ENCODE measurements at places on chromosomes 12 and 14.
A peak's percentile ranks its signal among the peaks of the same experiment; 100 is the strongest.

GRCh38 chr12:104049278-104049902 lies 597 bp downstream of the GLT8D2 start:
- no peak for DNase-seq

DNA sequence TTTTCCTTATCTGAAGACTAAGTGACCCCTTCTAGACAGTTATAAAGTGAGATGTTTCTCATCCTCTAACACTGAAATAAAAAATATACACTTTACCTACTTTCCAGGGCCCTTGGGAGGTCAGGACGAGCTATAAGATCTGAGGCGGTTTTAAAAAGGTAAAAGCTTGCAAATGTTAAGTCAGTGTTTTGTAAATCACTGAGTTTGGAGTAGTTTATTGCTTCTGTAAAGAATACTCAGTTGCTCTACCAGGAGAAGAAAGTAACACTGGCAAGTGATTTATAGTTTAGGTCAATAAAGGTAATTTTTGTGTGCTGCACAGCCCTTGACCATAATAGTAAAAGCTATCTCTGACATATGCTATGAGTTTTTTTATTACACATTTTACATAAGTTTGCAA lies 584.5 kb downstream of the TMTC2 start:
- no peak for DNase-seq

DNA sequence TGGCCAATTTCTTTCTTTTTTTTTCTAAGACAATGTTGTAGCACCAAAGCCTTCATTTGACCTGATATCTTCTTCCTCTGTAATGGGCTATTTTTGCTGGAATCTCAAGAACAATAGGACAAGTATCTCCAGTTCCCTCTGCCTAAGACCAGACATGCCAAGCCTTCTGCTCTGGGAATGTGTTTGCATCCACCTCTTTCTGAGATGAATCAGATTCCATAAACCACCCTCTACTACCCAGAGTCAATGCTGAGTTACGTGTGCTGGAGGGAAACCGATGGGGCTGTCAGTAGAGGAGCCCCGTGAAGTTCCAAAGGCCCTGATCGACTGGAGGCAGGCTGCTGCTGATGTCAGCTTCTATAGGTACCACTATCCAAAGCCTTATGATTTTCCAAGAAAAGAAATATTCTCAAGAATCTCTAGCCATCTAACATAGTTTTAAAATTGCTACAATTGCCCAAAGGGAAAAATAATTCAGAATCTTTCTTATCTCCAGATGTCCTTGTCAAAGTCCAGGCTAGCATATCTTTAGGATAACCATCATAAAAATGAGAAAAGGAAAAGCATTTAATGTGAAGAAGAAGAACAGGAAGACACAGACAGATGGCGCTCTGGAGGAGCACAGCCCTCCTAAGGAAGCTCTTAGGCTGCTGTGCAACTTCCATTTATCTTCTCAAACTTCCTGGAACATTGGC lies 101.9 kb downstream of the SLC8A3 start:
- peak; percentile 34 for DNase-seq

- no peak for DNase-seq
Measured at GRCh38 chr12:123645878-123646277, 12.2 kb downstream of the GTF2H3 start.

- no peak for DNase-seq
Measured at GRCh38 chr14:69226736-69227135, 33.2 kb upstream of the GALNT16 start.

GRCh38 chr12:70758494-70758845 lies 121.2 kb upstream of the PTPRB start:
- no peak for DNase-seq

DNA sequence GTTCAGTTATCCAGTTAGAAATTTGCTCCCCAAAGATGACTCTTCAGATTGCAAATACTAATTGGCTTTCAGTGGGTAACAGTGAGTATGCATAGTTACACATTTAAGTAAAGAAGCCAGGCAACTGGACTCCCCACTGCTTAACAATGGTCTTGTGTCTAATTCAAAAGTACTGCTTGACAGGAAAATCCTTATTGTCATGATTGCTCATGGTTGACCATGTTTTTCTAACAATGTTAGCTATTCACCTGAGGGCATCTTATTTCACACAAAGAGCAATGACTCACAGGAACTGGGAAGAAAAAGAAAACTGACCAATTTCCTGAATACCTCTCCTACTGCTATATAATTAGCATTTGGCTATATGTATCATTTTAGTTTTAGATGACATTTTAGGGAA lies 33.7 kb upstream of the ALG10B start:
- no peak for DNase-seq

GRCh38 chr14:24036169-24036962 lies 15.4 kb upstream of the CARMIL3 start:
- peak; percentile 70 for DNase-seq

- DNase-seq = no peak
Measured at GRCh38 chr12:69688471-69689427, 10.4 kb downstream of the BEST3 start.

GRCh38 chr14:29716150-29716549 lies 211.5 kb downstream of the PRKD1 start:
- no peak for DNase-seq

DNA sequence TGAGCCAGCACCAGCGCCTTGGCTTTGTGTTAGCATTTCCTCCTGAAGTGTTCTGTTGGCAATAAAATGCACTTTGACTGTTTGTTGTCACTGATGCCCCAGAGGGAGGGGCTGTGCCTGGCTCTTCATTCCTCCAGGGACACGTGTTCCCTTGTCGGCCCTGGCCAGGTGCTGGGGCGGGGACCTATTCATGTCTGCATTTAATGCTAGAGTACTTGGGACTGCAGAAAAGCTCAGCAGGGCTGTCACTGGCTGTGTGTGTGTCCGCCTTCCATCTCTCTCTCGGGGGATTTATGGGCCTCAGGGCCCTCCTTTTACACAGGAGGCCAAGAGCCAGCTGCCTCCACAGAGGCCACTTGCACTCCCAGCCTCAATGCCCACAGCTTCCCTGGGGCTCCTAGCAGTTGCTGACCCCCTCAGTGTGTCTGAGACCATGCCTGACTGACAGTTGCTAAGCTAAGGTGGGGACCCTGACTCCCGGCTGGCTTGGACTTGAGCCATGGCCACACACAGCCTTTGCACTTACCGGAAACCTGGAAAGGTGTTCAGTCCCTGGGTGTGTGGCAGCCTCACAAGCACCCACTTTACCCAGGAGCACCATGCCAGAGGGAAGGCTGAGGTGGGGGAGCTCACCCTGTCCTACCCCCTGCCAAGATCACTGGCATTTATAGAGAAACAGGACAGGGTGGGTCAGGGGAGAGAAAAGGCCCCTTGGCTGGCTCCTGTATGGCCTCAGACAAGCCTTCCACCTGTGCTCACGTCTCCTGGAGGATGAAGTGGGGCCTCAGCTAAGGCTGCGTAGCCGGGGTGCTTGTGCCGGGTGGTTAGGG lies 27.8 kb downstream of the HIP1R start:
- DNase-seq = no peak

GRCh38 chr14:74667758-74668157 lies 45.1 kb downstream of the AREL1 start:
- DNase-seq = no peak

- no peak for DNase-seq
Measured at GRCh38 chr14:67952786-67953185, 133.2 kb downstream of the RAD51B start.

GRCh38 chr12:104593482-104593881 lies 136.7 kb downstream of the CHST11 start:
- no peak for DNase-seq

DNA sequence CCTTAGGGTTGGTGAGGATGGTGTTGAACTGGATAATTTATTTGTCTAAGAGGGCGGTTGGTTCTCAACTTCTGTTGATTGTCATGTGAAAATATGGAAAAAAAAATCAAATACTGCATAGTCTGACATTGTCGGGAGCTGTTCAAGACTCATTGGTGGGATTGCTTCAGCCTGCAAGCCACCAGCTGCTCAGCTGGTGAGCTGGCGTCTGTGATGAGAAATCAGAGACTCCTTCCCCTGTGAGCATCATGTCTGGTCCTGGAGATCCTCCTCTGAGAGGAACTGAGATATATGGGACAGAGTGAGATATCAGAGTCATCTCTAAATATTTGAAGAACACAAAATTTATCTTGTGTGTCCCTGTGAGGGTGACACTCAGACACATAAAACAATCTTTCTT lies 49.9 kb downstream of the TRIM9 start:
- no peak for DNase-seq

- DNase-seq = no peak
Measured at GRCh38 chr12:6954316-6955107, 3.4 kb downstream of the PTPN6 start.

GRCh38 chr12:118999107-118999506 lies 17.8 kb downstream of the SRRM4 start:
- no peak for DNase-seq

DNA sequence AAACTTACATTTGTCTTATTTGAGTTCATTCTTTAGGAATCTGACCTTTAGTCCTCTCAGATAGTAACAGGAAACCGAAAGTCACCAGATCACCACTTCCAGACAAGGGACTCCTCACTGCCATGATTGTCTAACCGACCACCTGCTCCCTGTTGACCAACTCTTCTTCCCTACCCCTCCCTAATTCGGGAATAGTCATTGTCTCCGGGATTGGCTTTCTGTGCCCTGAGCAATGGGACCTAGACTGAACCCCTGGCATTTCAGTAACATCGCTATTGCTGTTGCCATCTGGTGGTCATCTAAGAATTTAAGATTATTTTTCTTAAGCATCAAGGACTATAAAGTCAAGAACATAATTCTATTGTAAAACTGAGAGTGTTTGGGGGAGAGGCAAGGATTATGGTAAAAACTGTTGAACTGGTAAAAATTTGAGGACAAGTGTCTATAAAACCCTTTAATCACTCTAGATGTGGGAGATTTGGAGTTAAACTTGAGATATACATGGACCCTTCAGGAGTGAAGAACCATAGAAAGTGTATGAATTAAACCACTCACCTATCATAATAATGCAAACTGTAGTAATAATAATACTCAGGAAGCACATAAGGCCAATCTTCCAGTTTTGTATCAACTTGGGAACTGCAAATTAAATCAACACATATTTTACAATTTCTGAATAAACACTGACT lies 6.3 kb downstream of the CLEC2A start:
- peak; percentile 52 for DNase-seq

DNA sequence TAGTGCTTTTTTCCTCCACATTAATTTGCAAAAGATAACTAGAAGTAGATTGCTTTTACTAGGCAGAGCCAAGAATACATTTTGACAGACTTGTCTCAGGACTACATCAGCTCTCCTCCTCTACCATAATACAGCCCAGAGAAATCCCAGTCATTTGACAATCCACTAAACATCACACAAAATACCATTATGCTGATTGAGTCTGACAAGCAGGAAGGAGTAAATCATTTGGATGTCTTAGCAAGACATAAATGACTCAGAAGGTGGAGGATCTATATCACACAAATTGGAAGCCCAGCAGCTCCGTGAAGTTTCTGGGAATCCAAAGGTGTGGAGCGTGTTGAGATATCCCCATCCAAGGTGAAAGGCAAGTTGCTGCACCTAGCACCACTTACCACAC lies 75.4 kb upstream of the FKBP4 start:
- DNase-seq = no peak

- no peak for DNase-seq
Measured at GRCh38 chr12:53063708-53064612, 14.1 kb downstream of the TNS2 start.

- DNase-seq = no peak
Measured at GRCh38 chr12:14768823-14769405, 34.4 kb downstream of the WBP11 start.

GRCh38 chr12:27009881-27010301 lies 4.3 kb downstream of the TM7SF3 start:
- DNase-seq = no peak

DNA sequence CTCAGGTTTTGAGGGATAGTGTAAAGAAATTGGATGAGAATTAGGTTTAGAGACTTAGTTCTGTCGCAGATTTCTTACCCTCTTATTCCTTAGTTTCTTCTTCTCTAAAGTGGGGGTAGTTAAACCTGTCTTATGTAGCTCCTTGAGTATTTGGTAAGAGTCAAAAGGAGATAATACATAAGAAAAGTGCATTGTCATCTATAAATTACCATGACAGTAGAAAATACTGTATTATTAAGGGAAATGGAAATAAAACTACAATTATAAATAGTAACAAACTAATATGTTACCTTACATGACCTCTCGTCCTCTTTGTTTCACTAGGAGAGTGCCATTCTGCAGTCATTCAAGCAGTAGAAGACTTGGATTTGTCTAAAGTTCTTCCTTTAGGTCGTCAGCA lies 49.0 kb downstream of the UTP20 start:
- DNase-seq = no peak

DNA sequence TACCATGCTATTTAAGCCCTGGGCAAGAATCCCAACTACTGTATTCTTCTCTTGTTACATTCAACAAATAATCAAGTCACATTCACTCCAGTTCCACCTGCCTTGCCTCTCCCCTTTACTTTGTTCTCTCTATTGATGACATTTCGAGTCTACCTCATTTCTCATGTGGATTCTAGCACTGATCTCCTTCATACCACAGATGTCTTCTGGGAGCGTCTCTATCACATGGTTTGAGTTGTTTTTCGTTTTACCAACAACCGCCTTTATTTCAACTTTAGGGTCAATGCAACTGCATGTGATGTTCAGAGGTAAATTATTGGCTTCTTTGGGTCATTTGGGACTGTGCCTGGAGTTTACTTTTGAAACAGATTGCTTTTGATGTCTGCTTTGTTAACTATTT lies 40.7 kb downstream of the OTOGL start:
- no peak for DNase-seq

GRCh38 chr12:32918890-32919801 lies 22.6 kb upstream of the PKP2 start:
- no peak for DNase-seq

DNA sequence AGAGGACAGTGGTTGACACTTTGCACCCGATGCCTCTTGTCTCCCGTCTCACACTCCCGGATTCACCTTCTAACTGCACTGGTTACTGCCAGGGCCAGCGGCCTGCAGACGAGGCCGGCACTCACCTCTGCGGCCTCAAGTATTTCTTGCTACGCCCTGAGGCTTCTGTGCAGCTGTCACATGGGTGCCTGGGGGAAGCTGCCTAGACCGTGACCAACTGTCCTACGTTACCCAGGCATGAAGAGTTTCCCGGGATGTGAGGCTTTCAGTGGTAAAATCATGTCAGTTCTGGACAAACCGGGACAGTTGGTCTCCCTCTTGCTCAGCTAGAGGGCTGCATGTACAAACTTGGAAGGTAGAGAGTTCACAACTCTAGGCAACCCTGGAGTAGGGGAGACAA lies 274.5 kb downstream of the GLT1D1 start:
- DNase-seq = no peak

GRCh38 chr12:46020768-46021167 lies 30.4 kb upstream of the SCAF11 start:
- no peak for DNase-seq

DNA sequence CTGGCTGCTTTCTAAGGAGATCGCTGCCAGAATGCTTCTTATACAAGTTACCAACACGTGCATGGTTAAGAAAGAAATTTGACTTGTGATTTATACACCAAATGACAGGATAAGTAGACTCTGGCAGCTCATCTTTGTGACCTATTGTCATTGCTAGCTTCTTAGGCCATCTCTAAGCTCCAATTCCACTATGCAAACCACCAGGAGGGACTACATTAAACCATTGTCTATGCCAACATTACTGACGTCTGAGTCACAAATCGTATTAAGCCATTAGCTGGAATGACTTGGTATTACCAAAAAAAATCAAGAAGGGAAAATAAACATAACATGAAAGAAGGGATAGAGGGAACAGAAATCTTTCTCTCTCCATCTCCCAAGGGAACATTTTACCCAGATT lies 15.8 kb upstream of the VPS33A start:
- no peak for DNase-seq

- no peak for DNase-seq
Measured at GRCh38 chr14:91867316-91867988, at the start of gene TC2N. Gene TC2N (minus strand): TSS chr14:91867536. CDS start chr14:91813769, 53,767 bp downstream.

GRCh38 chr12:99686142-99686541 lies 38.6 kb downstream of the GARIN6 start:
- DNase-seq = no peak

Data from hematopoietic multipotent progenitor cell treated with erythropoietin and hydrocortisone succinate and interleukin-3 and kit ligand, for 17 days (in vitro differentiated cells).